ENCODE measurements at places on chromosomes 12 and 14.

GRCh38 chr14:102579696-102580549 lies 12.5 kb upstream of the RCOR1 start:
- no peak for DNase-seq

DNA sequence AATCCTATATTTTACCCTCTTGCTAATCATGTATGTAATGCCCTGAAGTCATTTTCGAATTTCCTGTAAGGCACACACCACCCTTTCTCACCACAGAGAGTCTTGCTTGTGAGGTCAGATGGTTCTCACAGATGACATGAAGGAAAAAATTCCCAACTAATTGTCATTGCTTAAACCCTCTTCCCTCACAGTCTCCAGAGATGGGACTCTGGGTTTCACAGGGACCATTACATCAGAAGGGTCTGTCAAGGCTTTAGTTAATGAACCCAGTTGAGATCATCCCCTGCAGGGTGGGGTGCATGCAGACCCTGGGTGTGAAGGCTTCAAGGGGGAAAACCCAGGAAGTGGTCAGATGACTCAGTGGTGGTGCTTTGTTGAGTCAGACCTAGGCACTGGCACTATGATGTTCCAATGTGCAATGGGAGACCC lies 229.6 kb downstream of the BCAT1 start:
- peak; percentile 2 for DNase-seq

GRCh38 chr14:68420350-68420749 lies 372.5 kb downstream of the ZFP36L1 start:
- DNase-seq, result no peak

DNA sequence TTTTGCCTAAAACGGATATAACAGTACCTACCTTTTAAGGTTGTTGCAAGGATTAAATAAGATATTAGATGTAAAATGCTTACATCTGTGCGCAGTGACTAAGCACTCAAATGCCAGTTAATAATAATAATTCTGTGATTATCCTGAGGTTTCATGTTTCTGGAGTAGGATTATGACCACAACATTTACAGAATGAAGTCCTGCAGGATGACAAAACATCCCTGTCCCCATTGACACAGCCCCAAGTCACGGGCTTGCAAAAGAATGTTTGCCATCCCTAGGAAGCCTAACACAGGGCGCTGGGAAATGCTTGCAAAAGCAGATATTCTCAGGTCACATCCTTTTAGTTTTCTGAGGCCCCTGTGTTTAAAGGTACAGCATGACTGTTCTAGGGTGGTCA lies 20.1 kb downstream of the SUSD6 start:
- DNase-seq, result no peak

DNA sequence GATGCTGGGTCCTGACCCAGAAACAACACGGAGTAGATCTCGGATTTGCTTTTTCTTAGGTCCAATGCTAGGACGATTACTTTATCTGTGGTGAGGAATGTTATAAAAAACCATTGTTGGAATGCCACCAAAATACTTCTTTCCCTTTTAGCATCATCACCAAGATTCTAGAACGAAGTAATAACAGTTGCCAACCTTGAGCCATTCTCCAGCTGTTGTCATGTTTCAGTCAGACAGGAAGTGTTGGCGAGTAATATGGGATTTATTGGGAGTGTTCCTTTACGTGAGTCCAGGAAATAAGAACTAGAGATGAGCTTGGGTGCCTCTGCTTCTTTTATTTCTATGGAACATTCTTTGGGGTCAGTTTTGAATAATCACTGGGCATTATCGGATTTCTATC lies 892.9 kb downstream of the DIO2 start:
- no peak for DNase-seq

Measured in stimulated activated CD4-positive, alpha-beta T cell treated with anti-CD3 and anti-CD28 coated beads, Interleukin-15, amount 100 ng/mL, for 1 hour (primary cell).